T-helper 2 cell (primary cell): ENCODE measurements at places on chromosomes 12 and 14.
A peak's percentile ranks its signal among the peaks of the same experiment; 100 is the strongest.

DNA sequence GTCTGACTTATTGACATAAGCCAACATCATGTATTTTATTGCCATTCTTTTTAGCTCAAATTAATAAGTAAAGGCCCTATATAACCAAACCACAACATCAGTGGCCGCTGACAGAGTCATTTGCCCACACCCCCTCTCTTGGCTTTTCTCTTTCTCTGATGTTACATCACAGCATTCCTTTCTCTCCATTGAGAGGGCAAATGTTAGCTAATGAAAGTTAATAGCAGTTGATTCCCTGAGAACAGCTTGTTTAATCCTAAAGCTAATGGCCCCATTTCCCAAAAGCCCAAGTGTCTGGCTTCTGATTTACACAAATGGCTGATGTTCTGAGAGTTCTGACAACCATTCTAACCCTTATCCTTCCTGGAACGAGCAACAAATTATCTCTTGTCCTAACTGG is 308.8 kb downstream of the SNAPC1 start:
- DNase-seq: no peak

GRCh38 chr12:57129321-57129842 is 1.1 kb downstream of the LRP1 start:
- DNase-seq: no peak

GRCh38 chr14:77311217-77311616 is 9.5 kb downstream of the POMT2 start:
- DNase-seq: no peak

- no peak for DNase-seq
Observed at GRCh38 chr12:52241205-52241842, 8.3 kb downstream of the KRT7 start.

GRCh38 chr14:64649383-64649998 is 54.7 kb upstream of the PLEKHG3 start:
- no peak for DNase-seq

DNA sequence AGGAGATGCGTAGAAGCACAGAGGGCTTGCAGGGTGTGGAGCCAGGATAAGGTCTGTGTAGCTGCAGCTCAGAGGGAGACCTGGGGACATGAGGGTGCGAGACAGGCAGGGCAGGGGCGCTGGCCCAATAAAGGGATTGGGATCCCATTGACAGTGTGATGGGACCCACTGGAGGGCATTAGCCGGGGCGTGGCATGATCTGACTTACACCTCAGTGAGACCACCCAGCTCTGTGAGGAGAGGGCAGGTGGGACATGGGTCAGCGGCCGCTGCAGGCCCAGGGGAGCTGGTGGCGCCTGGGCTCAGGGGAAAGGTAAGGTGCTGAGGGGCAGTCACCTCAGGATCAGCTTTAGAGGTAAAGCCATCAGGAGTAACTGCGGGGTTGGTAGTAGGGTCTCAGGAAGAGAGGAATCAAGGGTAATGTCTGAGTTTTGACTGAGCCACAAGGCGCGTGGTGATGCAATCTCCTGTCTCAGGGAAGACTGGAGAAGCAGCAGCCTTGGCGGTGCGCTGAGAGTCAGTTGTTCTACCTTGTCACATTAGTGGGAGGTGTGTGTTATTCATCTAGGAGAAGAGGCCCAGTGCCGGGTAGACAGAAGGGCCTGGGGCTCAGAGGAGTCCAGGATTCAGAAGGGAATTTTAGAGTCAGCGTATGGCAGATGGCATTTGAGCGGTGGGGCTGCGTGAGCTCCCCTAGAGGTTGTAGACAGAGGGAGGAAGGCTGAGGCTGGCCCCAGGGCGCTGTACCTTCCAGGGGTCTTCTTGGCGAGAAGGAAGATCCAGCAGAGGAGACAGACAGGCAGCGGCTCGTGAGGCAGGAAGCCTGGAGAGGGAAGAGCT is 30.8 kb upstream of the BDKRB2 start:
- DNase-seq: no peak

DNA sequence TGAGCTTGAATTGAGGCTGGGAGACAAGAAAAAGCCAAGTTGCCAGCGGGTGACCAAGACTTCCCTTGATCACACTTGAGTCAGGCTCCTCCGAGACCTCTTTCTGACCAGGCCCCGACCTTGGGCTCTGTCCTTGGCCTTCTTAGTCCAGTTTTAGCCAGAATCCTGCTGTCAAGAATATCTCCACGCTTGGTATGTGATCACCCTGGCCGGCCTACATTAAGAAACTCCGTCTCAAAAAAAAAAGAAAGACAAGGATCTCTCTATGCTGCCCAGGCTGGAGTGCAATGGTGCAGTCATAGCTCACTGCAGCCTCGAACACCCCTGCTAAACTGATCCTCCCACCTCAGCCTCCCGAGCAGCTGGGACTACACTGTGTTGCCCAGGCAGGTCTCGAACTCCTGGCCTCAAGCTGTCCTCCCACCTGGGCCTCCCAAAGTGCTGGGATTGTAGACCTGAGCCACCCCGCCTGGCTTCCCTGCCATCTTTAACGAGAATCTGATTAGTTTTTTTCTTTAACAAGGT is 1.0 kb upstream of the ITPK1 start:
- DNase-seq: no peak

GRCh38 chr12:12521044-12521485 is 41.6 kb downstream of the DUSP16 start:
- DNase-seq: no peak

- DNase-seq: peak; percentile 75
Observed at GRCh38 chr12:104372061-104372720, 68.7 kb downstream of the EID3 start.

GRCh38 chr12:65823513-65824375 is 539 bp upstream of the HMGA2 start:
- DNase-seq: peak; percentile 6

DNA sequence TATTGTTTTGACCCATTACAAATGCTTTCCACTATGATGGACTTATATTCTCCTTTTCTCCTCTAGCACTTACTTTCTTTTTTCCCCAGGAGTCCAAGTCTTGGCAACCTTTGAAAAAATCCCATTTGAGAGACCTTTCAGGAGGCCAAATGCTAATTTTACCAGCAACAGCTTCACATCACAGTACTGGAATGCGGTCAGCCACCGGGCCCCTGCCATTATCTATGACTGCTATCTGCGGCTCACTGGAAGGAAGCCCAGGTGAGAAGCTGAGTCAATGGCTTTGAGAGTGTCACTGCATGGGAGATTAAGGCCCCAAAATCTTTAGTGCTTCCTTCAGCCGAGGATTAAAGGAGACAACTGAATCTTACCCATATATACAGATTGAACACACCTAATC is 64.2 kb downstream of the ERGIC2 start:
- no peak for DNase-seq

DNA sequence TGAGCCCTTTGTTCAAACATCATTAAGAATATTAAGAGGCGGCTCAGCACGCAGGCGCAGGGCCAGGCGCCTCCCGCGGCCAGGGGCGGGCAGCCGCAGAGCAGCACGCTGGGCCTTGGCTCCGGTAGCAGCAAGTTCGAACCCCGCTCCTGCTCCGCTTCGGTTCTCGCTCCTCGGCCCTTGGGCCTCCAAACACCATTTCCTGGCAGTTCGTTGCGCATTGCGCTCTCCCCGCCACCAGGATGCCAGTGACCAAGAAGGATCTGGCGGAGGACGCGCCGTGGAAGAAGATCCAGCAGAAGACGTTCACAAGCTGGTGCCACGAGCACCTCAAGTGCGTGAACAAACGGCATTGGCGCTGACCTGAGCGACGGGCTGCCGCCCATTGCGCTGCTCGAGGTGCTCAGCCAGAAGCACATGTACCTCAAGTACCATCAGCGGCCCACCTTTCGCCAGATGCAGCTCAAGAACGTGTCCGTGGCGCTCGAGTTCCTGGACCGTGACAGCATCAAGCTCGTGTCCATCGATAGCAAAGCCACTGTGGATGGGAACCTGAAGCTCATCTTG is 6.9 kb upstream of the ACVRL1 start:
- no peak for DNase-seq

DNA sequence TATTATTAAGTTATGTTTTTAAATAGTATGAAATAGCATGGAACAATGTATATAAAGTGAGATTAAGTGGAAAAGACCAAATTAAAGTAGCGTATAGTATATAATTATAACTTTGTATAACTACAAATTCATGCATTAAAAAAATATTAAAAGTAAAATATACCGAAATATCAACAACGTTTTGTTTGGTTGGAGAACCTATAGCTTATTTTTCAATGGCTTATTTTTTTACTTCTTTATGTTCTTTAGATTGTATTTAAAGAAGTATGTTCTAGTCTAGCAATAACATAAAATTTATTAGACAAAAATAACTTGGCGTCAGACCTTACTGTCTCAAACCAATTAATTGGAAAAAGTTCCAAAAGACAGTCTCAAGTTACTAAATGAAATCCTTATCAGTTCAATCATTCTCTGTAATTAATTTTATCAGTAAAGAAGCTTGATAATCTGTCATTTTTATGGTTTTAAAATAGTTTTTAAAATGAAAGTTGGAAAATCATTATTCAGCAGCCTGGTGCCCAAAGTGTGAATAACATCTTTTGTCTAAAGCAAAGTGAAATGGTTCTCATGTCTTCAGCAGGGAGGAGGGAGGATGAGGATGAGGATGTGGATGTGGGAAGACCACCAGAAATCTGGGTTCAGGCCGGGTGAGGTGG is 46.7 kb downstream of the IRAK3 start:
- no peak for DNase-seq

DNA sequence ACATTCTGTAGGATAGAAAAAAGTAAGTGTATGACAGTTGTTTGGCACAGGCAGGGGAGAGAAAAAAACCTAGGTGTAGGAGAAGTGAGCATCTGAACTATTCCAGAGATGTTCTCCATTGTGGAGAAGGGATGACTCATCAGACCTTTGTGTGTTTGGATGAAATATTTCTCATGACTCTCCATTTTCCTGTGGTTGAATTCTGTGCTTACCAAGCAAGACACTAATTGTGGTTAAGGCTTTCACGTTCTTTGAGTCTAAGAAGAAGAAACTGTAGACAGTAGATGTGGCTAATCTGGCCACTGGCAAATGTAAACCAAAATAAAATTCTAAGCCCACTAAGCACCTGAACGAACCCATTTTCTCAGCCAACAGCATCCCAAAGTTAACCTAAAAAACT is 107.9 kb upstream of the GZMB start:
- no peak for DNase-seq

GRCh38 chr12:66500841-66501240 is 178.0 kb downstream of the GRIP1 start:
- no peak for DNase-seq
